GM12865 (cell line): ENCODE measurements at places on chromosomes 7 and 10.

DNA sequence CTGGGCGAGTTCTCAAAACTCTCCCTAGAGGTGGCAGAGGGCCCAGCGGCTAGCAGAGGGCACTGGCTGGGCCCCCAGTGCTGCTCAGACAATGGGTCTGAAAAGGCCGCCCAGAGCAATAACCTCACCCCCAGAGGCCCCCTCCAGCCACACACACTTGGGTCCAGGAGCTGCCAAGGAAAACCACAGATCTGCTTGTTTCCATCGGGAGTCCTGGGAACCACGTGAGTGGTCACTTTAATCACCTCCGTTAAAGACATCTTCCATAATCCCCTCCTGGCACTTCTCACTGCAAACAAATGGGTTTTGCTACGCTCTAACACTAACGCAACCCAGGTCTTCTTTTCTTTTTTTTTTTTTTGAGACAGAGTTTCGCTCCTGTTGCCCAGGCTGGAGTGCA lies 30.0 kb downstream of the NUDT1 start:
- DNase-seq = no peak

DNA sequence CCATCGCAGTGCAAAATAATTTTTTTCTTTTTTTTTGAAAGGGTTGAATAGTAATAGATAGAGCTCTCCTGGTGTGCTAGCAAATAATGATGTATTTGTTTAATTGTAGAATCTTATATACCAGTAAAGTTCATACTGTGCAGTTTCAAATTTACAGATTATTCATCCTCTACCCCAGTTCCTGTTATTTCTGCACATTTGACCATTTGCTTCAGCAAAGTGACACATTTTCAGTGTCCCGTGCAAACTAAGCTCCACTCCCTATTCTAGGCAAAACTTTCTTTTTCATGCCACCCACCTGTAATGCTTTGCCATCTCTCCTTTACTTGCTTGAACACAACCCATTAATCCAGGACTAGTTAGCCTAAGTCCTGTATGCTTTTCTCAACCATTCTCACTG lies 43.0 kb downstream of the SHOC2 start:
- no peak for DNase-seq

GRCh38 chr7:146185844-146186243 lies 69.2 kb downstream of the CNTNAP2 start:
- DNase-seq = no peak

DNA sequence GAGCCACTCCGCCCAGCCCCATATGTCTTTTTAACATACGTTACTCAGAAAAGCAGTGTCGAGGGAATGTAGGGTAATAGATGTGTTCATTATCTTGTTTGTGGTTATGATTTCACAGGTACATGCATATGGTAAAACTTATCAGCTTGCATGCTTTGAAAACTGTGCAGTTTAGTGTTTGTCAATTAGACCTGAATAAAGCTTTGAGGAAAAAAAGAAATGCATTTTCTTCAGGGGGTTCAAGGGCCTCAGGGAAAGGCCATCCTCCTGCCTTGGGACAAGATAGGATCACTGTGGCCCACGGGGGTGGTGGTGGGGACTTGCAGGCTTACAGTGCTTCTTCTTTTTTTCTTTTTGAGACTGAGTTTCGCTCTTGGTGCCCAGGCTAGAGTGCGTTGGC lies 16.0 kb upstream of the C10orf95 start:
- DNase-seq = no peak

- DNase-seq = peak; percentile 32
Measured at GRCh38 chr10:117537436-117537903, 5.1 kb upstream of the EMX2 start.
